CD8-positive, alpha-beta T cell (primary cell): ENCODE measurements at places on chromosomes 6 and 20.

DNA sequence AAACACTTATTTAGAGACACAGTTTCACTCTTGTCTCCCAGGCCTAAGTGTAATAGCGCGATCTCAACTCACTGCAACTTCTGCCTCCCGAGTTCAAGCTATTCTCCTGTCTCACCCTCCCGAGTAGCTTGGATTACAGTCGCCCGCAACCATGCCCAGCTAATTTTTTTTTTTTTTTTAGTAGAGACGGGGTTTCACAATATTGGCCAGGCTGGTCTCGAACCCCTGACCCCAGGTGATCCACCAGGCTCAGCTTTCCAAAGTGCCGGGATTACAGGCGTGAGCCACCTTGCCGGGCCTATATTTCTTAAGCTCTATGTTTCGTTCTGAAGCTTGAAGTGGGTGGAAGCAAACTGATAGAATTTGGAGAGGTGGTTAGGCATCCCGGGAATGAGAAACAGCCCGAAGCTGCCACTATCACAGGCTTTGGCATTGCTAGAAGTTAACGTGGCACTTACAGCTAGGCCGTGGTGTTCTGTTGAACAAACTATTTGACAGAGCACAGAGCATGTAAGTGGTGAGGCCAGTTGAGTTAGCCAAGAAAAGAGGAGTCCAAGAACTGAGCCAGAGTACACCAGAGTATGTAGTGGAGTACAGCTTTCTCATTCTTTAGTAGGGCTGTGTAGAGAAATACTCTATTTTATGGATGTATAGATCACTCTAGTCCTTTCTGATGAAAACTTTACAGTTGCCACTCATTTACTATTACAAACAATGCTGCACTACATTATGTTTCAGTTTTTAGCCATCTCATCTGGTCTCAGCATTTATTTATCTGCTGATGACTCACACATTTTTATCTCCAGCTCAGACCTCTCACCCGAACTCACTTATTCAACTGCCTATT, 62.0 kb upstream of the HFE start:
- no peak for DNase-seq

- no peak for DNase-seq
Measured at GRCh38 chr6:63389191-63389844, 69.5 kb upstream of the LGSN start.

- no peak for DNase-seq
Measured at GRCh38 chr20:9523636-9524035, 9.2 kb downstream of the LAMP5 start.

- peak; percentile 74 for DNase-seq
Measured at GRCh38 chr6:35139924-35140638, 1.1 kb downstream of the TCP11 start.

DNA sequence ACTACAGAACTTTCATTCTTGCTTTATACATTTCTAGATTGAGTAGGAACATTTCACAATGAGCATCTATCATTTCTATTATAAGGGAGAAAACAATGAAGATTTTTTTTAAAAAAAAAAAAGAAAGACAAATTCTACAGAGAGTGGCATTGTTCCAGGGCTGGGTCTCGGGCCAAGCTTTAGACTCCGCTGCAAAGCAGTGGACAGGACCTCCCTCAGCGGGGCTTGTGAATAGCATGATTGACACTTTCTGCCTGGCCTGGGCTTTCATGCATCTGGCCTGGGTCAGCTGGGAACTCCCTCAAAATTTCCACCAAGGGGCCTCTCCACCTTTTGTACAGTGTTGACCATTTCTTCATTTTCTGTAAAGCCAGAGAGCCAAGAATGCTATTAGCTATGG, 55.8 kb upstream of the HIVEP2 start:
- no peak for DNase-seq

- DNase-seq, result no peak
Measured at GRCh38 chr6:111013144-111013915, 31.5 kb downstream of the RPF2 start.

GRCh38 chr6:23137611-23138010, 568.2 kb downstream of the HDGFL1 start:
- DNase-seq, result no peak

- DNase-seq, result no peak
Measured at GRCh38 chr6:2798586-2799134, 33.5 kb downstream of the WRNIP1 start.

DNA sequence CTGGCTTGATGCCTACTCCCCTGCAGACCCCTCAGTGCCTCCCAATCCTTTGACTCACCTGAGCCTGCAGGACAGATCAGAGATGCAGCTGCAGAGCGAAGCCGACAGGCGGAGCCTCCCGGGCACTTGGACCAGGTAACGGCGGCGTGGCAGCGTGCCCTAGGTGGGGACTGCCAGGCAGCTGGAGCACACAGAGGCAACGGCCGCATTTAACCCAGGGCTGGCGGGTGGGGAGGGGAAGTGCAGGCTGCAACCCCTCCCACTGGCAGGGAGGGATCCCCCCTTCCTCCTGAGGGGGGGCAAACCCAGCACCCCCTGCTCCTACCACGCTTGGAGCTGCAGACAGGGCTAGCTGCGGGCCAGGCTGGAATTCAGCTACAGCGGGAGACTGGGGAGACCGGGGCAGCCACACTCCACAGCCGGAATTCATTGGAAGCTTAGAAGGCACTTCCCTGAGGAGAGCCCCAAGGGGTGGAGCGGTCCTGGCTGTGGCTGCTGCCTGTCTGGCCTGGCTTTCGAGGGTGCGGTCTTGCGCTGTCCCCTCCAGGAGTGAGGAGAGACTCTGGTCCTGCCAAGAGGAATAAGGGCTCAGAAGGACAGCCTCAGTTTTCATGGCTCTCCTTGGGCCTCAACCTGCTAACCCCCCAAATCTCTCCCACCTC, at the start of gene MATN4:
TSS of gene MATN4 (minus strand) at position 183 of the 662 bp plus-strand sequence. CDS start 2,717 bp downstream, outside the sequence.
- DNase-seq, result no peak

DNA sequence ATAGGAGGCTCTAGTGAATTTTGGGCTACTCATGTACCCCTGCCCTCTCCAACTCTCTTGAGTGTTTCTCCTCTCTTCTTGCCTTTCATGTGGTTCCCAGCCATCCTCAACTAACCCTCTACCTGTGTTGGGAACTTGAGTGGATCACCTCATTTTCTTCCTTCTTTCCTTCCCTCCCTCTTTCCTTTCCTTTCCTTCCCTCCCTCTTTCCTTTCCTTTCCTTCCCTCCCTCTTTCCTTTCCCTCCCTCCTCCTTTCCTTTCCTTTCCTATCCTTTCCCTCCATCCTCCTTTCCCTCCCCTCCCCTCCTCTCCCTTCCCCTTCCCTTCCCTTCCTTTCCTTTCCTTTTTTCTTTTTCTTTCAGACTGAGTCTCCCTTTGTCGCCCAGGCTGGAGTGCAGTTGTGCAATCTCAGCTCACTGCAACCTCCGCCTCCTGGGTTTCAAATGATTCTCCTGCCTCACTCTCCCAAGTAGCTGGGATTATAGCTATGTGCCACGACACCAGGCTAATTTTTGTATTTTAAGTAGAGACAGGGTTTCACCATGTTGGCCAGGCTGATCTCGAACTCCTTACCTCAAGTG, 63.8 kb downstream of the BTBD3 start:
- no peak for DNase-seq

GRCh38 chr6:145829102-145829501, 14.5 kb upstream of the FBXO30 start:
- no peak for DNase-seq

- DNase-seq, result no peak
Measured at GRCh38 chr6:125008957-125009356, 46.7 kb downstream of the RNF217 start.

DNA sequence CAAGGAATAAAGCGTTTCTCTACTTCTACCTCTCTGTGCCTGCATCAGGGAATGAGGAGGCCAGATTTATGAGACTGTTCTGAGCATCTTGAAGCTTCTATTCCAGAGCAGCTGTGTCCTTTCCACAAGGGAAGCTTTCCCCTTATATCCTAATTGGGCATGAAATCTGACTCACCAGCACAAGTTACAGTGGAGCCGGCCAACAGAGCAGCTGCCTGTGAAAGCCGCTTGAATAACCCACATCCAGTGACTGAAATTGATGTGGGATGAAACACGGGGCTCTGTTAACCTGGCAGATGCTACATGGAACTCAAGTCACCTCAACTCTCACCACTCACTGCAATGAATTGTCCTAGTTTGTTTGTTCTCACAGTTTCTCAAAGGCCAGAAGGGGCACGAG, 400.3 kb downstream of the TFAP2A start:
- no peak for DNase-seq

- DNase-seq, result peak; percentile 56
Measured at GRCh38 chr6:15400572-15401004, 154.7 kb downstream of the JARID2 start.

GRCh38 chr6:12112540-12113189, 100.6 kb downstream of the HIVEP1 start:
- no peak for DNase-seq

- DNase-seq, result no peak
Measured at GRCh38 chr6:36829919-36830544, 9.2 kb downstream of the CPNE5 start.

- no peak for DNase-seq
Measured at GRCh38 chr6:8006208-8006607, 58.0 kb downstream of the BLOC1S5 start.

- no peak for DNase-seq
Measured at GRCh38 chr6:100712997-100713396, 168.1 kb downstream of the ASCC3 start.

GRCh38 chr6:47187893-47188587, 121.7 kb downstream of the TNFRSF21 start:
- DNase-seq, result no peak

DNA sequence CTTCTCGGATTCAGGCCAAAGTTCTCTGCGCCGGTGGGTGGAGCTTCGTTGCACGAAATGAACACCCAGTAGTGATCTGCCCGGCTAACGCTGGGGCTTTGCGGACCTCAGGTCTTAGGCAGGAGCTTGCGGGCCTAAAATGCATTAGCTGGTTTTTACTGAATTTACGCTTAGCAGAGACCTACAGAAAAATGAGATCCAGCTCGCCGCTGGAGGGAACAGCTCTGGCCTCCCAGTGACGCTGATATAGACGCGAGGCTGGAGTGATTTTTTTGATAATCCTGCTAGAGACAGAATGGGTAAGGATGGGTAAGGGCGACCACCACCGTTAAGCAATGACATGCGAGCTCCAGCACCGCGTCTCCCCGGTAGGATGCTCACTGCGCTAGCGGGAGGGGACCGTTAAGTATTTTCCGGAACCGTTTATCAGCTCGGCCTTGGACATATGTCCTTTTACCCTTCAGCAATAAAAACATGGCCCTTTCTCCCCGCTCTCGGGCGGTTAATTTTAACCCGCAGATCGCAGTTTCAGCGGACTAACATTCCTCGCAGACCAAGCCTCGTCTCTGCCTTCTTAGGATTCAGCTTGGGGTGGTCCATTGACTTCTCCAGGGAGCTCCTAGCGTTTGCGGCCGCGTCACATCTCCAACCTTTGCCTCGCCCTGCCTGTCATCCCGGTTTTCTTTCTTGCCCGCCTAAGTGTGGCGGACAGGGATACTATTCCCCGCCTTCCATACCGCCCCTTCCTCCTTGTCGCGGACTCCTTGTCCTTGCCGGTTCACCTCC, 109.3 kb downstream of the GPX5 start:
- no peak for DNase-seq
